ENCODE measurements at places on chromosomes 4 and X.

DNA sequence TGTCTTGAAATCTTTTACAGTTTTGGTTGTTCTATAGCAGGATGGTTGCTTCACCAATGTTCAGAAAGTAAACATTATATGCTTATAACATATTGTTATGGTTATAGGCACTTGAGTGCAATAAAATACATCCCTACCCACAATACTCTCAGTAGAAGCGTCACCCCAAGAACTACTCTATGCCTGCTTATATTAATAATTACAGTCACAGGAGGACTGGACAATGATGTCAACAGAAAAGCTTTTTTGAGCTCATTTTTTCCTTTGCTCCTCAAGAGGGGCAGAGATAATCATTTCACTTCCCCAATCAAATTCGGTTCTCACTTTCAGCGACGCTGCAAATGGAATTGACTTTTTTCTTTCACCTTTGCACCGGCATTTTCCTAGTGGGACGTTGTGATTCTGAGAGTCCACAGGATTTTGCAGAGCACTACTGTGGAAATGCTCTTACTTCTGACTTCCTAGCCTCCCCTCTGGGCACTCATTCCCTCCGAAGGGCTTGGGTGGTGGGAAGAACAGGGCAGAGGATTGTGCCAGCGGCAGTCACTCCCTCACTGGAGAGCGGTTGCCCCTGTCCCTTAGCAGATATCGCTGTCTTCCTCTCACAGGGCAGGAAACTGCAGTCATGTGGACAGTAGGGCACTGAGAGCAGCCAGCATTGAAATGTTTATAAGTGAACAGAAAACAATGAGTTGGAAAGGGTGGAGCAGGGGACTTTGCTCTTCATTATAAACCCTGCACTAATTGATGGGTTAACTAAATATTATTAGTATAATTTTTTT is 24.9 kb upstream of the SGMS2 start:
- DNase-seq: no peak

GRCh38 chrX:106302304-106302703 is 134.2 kb downstream of the PWWP3B start:
- no peak for DNase-seq

GRCh38 chr4:165325732-165326512 is 1.5 kb upstream of the MSMO1 start:
- no peak for DNase-seq

- DNase-seq: no peak
These were observed 153.8 kb upstream of the SLC4A4 start for GRCh38 chr4:71185037-71185436.

DNA sequence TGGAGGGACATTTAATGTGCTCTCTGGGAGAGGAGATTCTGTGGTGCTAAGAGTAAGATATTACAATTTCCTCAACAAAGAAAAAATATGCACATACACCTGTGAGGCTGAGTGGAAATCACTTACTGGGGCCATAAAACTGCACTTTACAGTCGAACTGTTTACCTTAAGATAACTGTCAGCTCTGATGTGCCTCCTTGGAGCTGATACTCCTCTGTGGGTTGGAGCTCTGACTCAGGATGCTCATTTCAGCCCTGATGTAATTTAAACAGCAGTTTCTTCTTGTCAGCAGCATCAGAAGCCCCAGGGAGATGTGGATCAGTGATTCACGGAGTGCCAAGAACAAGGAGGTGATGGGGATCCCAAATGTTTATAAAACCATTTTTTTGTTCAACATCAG is 241.9 kb upstream of the SFRP2 start:
- DNase-seq: no peak

GRCh38 chrX:98448524-98448923 is 1564.8 kb downstream of the RPA4 start:
- DNase-seq: no peak

- DNase-seq: no peak
These were observed 43.5 kb downstream of the LHFPL1 start for GRCh38 chrX:112636288-112636687.

DNA sequence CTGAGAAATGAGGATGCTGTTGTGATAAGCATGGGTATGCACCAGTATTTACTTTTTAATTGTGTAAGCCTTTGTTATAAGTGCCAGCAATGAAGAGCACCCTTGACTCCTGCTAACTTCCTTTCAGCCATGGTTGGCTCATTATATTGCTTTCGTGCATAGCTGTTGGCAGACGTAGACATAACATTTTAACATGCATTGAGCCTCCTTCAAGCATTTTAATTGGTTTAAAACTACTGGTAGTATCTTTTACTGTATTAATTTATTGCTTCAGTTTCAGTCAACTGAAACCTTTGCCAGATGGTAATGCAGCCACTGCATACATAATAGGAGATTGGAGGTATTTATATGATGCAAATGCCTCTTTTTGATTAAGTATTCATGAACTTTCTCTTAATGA is 1285.4 kb downstream of the PCDH18 start:
- DNase-seq: no peak

DNA sequence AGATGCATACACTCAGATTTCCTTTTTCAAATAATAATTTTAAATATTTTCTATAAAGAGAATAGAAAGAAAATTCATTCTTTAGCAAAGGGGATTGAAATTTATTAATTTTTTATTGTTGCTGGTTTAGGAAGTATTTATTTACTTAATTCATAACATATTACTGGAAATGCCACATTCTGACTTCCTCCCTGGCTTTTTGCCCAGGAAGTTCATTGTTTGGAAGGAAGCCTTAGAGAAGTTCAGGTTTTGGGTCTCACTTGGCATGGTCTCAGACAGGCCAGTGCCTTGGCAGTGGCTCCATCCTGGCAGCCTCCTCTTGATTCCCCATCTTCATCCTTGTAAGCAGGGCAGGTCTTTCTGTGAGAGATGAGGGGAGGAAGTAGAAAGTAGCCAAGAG is 50.5 kb downstream of the IL15 start:
- no peak for DNase-seq

DNA sequence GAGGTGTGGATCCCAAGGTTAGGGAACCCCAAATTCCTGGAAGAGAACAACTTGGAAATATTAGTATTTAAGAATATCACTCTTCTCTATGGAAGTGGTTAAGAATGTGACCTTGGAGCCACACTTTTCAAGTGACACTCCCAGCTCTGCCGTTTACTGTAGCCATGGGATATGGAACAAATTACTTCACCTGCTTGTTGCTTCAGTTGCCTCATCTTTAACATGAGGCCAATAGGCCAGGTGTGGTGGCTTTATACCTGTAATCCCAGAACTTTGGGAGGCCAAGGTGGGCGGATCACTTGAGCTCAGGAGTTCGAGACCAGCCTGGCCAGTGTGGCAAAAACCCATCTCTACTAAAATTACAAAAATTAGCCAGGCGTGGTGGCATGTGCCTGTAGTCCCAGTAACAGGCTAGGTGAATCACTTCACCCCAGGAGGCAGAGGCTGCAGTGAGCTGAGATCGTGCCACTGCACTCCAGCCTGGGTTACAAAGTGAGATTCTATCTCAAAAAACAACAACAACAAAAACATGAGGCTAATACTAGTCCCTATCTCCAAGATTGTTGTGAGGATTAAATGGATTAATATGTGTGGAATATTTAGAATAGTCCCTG is 13.0 kb downstream of the IL13RA1 start:
- DNase-seq: no peak

DNA sequence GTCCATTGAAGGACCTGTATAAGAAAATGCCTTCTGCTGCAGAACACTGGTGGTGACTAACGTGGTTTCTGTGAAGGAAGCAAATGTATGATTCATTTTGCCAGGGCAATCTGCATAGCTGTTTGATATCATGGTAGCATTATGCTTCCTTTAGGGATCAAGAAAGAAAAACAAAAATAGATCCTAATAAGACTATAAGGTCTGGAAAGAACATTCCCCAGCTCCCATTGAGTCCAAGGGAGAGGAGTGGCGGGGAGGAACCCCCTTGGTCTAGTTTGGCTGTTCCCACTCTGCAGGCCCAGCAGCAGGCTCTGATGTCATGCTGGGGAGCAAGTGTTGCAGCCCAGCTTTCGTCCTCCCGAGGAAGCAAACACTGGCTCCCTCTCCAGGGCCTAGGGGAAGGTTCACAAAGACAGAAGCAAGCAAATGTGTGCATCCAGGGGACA is 154.5 kb upstream of the GALNT7 start:
- no peak for DNase-seq

GRCh38 chr4:15729910-15730533 is 27.2 kb downstream of the BST1 start:
- DNase-seq: no peak

DNA sequence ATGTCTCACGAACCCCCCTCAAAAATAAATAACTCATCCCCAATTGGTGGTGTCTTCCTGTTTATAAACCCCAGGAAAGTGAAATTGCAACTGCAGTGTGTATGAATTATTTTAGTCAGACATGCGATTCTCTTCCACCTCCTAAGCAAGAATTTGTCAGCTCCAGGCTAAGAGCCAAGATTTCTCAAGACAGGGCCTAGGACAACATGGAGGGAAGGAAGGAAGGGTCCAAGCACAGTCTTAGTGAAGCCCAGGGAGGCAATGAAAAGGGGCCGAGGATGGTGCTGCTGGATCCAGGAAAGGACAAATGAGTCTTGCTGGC is 20.0 kb downstream of the SH3KBP1 start:
- no peak for DNase-seq

DNA sequence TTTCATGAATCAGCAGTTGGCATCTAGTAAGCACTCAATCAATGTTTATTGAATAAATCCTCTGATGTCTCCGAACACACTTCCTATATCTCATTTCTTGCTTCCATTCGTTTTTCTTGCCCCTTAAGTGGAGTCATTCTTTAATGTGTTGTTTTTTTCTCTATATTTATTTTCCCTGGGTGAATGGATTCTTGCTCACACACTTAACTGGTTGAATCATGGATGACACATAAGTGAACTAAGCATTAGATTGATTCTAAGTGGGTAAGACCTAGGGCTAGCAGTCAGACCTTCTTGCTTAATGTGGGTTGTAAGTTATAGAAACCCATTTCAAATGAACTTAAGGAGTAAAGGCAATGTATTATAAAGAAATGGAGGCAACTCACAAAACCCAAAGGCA is 111.1 kb downstream of the RTL3 start:
- DNase-seq: no peak
